Stimulated activated CD4-positive, alpha-beta T cell treated with anti-CD3 and anti-CD28 coated beads, TNF-alpha, amount 100 ng/mL, for 1 hour (primary cell): ENCODE measurements at places on chromosomes 4 and X.

DNA sequence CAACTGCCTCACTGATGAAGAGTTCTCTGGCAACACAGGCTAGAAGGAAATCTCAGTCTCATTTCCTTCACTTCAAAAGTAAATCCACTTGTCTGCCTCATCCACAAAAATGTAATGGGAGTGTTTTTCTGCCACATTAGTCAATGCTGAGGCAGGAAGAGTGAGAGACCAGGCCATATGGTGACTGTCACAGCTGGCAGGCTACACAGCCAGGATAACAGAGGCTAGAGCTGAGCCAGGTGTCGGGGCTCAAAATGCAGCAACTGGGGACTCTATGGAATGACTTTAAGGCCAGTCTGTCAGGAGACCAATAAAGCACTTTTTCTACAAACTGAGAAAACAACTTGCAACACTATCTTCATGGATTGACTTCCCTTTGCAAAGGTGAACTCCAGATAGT, 204.2 kb downstream of the GPC3 start:
- DNase-seq = no peak

GRCh38 chrX:122934131-122934530, 249.9 kb upstream of the GRIA3 start:
- DNase-seq = no peak

DNA sequence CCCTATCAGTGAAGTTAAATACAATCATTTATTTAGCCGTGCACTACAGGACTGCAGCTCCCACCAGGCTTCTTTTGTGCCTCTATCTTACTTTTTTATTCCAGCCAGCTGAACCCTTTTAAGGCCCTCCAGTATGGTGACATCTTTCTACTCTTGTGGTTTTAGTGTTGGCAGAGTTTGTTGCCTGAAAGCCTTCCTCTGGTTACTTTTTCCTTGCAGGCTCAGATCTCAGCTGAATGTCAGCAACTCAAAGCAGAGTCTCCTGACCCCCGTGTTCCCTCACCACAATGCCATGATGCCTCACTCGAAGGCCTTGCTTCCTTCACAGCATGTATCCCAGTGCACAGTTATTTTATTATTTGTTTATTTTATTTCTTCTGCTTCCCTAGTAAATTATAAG, 818.9 kb upstream of the LCORL start:
- no peak for DNase-seq

- no peak for DNase-seq
Observed at GRCh38 chr4:140046016-140046415, 108.0 kb downstream of the MAML3 start.

- DNase-seq = no peak
Observed at GRCh38 chr4:182289809-182290208, 46.6 kb downstream of the TENM3 start.

DNA sequence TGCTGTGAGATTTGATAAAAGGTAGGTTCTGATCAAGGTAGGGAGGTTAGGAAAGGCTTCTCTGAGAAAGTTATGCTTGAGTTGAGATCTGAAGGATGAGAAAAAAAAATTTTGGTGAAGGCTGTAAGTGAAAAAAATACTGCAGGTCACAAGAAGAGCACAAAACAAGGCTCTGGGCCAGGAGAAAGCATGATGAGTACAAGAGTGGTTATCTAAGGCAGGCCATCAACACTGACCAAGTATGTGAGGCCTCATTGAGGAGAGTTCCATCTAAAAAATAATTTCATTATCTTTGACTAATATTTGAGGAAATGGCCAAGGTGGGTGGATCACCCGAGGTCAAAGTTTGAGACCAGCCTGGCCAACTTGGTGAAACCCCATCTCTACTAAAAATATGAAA, 71.6 kb upstream of the SLC4A4 start:
- DNase-seq = no peak

GRCh38 chrX:110315551-110315950, 2.3 kb downstream of the AMMECR1 start:
- no peak for DNase-seq

- no peak for DNase-seq
Observed at GRCh38 chr4:26056406-26056805, 142.4 kb downstream of the SMIM20 start.

- no peak for DNase-seq
Observed at GRCh38 chrX:26511589-26512363, 295.8 kb downstream of the MAGEB5 start.

DNA sequence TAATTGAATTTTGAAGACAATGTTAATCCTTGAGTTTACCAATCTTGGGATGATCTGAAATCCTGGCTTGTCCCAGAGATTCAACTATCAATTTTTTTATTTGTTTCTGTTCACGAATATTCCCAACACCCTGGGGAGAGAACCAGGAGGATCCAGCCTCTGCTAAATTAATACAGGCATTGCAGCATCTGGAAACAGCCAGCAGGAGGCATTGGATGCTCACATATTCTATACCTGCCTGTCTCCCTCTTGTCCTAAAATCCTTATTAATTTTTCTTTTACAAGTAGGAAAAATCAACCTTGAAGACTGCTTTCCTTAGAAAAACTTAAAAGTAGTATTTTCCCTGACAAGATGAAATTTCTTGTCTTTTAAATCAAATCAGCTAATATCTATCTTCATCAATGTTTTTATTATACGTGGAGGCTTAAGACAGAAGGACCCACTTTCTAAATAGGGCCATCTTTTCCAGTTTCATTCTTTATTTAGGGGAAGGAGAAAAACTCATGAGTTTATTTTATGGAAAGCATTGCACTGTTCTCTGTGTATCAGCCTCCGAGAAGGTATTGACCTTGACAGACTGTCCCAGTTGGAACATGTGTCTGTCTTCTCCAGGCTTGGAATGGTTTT, 102.4 kb downstream of the CLNK start:
- no peak for DNase-seq

- DNase-seq = no peak
Observed at GRCh38 chr4:3115637-3116270, 41.3 kb downstream of the HTT start.

GRCh38 chr4:7287274-7287917, 95.1 kb downstream of the SORCS2 start:
- DNase-seq = no peak

DNA sequence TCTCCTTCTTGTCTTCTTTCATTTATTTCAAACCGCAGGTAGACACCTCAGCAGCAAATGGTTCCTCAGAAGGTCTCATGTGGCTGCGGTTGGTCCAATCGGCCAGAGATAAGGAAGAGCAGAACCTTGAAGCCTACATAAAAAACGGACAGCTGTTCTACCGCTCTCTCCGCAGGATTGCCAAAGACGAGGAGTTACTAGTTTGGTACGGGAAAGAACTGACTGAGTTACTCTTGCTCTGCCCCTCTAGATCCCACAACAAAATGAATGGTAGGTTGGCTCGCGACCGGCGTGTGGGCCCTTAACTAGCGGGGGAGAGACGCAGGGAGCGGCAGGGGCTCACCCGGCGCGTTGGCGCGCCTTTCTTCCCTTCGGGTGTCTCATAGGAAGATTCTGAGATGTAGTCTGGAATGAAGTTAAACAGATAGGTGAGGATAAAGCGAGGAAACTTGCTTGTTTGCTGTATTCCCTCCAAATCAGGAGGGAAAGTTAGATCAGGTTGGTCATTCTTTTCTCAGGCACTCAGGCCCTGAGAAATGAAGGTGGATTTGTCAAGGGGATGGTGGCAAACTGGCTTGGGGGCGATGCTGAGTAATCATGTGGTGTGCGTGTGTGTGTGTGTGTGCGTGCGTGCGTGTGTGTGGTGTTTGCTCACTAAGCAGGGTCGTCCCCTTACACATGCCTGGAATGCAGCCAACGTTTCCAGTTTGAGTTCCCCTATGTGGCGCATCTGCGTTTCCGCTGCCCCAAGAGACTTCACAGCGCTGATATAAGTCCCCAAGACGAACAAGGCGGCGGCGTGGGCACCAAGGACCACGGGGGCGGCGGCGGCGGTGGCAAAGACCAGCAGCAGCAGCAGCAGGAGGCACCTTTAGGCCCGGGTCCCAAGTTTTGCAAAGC, 4.2 kb downstream of the PRDM8 start:
- DNase-seq = peak; percentile 46

DNA sequence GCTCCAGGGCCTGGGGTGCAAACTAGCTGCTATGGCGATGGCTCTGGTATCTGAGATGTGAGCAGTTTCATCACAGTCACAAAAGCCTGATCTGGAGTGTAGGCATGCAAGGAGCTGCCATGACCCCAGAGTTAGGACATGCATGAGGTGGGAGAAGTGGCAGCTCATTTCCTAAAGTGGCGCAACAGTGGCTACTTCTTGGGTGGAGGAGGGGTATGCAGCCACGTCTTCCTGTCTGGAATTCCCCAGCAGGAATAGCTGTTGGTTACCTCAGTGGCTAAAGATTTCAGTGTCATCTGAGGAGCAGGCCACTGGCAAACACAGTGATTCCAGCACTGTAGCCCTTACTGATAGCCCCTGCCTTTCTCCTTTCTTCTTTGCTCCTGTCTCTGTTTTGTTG, 1382.5 kb downstream of the C4orf33 start:
- DNase-seq = no peak

DNA sequence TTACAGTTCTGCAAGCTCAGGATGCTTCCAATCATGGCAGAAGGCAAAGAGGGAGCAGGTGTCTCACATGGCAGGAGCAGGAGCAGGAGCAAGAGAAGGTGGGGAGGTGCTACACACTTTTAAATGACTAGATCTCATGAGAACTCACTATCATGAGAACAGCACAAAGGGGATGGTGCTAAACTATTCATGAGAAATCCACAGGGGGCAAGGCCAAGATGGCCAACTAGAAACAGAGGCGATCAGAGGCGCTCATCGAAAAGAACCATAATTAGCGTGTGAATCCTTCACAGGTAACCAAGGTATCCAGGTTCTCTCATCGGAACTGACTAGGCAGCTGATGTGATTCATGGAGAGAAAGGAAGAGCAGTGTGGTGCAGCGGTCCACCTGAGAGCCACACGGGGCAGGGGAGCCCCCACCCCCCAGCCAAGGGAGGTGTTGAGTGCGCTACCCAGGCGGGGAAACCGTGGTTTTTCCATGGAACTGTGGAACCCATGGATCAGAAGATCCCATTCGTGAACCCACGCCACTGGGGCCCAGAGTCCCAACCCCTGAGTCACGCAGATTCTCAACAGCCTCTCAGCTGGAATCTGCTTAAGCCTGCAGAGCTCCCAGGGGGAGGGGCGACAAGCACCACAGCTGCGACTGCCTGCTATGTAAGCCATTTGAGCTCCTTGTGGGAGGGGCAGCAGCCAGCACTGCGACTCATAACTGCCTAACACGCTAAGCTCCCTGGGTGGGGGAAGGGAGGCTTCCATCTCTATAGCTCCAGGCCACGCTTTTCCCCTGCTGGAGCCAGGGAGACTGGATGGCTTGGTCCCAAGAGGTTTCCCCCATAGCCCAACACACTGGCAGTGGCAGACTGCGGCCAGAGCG, 46.7 kb downstream of the FGF16 start:
- DNase-seq = no peak

DNA sequence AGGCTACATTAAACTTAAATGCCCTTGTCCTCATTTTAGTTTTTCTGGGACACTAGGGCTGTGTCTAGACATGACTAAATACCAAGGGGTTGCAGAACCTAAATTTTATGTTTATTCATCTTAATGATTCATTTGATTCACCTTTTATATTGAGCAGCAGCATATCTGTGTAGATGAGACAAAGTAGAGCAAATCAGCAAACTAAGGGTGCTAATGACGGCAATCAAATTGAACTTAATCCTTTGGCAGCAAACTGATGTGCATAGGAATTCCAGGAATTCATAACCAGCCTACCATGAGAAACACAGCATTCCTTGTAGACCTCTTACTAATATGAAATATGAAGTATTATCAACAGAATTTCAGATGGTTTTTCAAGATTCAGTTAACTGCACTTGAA, 25.1 kb downstream of the EPHA5 start:
- DNase-seq = no peak

- no peak for DNase-seq
Observed at GRCh38 chrX:24415921-24416320, 49.2 kb upstream of the PDK3 start.

DNA sequence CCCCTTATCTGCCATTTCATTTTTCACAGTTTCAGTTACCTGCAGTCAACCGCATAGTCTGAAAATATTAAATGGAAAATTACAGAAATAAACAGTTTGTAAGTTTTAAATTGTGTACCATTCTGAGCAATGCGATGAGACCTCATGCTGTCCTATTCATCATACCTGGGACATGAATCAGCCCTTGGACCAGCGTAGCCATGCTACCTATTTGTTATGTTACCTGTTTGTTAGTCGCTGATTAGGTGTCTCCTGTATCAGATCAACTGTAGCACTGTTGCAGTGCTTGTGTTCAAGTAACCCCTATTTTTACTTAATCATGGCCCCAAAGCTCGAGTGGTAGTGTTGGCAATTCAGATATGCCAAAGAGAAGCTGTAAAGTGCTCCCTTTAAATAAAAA, 492.2 kb upstream of the AADAT start:
- no peak for DNase-seq

- no peak for DNase-seq
Observed at GRCh38 chrX:49155243-49155899, 7.2 kb upstream of the MAGIX start.

DNA sequence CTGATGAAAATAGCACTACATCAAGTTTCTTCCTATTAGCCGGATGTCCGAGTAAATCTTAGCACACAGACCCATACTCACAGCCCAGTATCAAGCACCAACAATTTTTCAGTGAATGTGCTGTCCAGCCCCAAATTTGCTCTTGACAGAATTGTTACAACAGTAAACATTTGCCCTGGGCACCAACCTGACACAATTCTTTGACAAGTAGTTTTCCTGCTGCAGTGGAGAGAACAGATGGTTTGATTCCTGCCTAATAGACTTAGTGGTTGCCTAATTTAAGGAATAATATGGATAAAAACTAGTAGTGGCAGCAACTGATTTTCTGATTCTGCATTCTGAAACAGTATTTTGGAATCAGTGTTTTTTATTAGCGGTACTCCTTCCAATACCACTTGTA, 253.6 kb downstream of the SLC39A8 start:
- DNase-seq = no peak

GRCh38 chr4:183499389-183499788, 5.5 kb upstream of the ING2 start:
- DNase-seq = no peak

DNA sequence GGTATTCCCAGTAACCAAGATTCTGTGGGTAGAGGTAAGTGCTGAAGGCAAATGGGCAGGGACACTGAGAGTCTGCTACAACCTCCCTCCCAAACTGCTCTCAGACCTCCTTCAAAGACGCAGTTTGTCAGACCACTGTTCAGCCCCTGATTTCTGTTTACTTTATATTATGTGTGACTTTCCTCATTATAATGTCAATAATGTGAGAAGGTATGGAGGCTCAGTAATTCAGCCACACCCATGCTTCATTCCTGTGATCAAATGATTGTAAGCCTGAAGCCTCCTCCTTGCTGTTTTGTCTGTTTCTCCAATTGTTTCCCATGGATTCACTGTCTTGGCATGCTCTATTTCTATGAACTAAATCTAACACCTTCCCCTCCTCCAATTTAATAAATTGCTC, 75.6 kb downstream of the SYTL5 start:
- no peak for DNase-seq
